ENCODE measurements at places on chromosomes 6 and 20.

DNA sequence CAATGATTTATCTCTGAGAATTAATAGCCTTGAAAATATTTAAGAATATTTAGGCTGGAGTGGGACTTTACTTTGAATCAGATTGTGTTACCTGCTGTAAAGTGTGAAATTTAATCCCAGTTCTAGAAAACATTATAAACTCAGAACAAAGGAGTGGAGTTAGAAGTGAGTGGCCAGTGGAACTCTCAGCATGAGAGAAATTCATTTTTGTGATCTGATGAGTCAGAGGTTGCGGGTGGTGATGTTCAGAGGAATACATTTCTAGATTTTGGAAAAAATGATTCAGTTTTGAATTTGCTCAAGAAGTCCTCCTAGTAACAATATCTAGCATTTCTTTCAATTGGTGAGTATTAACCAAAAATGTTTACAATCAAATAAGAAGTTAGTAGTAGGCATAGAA is 167.5 kb downstream of the ZFAND3 start:
- DNase-seq, result no peak

- DNase-seq, result no peak
Observed at GRCh38 chr6:35360349-35361138, 18.2 kb downstream of the PPARD start.

DNA sequence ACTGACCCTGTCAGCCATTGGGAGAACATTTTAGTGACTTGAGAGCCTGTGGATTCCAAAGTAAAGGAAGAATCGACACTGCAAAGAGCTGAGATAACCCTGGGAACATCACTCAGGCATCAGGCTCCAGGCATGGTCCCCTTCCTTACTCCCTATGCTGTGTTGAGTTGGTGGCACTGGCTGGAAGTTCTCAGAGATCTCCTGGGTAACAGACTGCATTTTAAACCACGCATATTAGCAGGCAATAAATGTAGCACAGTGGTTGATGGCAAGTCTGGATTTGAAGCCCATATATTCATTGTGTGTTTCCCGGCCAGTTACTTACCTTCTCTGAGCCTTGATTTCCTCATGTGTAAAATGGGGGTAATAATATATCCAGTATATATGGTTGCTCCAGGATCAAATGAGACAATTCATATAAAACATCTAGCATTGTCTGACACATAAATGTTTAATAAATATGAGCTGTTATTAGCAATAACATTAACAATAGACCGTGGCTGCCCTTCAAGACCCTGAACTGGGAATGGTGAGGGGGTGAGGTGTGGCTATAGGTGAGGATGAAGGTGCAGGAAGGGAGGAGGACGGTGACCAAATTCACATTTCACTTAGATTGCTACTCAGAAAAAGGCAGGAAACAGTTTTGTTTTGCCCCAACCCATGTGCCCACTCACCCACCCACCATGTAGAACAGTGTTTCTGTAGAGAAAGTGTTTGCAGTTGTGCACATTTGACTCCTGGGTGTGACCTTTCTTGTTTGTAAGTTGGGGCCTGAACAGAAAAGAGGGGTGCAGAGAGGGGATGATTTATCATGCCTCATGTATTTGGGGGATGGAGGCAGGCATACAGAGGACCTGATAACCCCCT is 2.1 kb downstream of the PLCG1 start:
- DNase-seq, result no peak

GRCh38 chr6:111769365-111770152 is 103.7 kb downstream of the FYN start:
- DNase-seq, result no peak

GRCh38 chr6:15950962-15951569 is 177.8 kb upstream of the MYLIP start:
- no peak for DNase-seq

Measured in activated CD8-positive, alpha-beta memory T cell treated with anti-CD3 and anti-CD28 coated beads for 1 hour (primary cell).